Thoracic aorta (tissue), 2 donors: ENCODE measurements at places on chromosomes 3 and 15.

- no peak for DNase-seq
Measured at GRCh38 chr3:124895756-124896155, 8.6 kb upstream of the ITGB5 start.

DNA sequence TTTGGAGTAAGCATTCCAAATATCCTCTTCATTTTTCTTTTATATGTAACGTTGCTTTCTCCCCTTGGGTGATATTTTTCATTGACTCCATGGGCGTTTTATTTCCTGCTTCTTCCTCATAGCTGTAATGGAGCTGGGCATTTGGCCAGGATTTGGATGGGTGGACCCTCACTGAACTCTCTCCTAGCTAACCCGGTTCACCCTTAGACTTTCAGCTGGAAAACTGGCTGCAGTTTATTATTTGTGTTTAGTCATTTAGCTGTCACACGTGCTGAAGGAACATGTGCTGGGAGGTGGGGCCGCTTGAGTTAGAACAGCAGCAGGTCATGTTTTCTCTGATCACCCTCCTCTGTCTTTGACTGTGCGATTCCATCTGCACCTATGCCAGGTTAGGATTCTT lies 407.6 kb downstream of the ZIC1 start:
- DNase-seq = no peak

GRCh38 chr3:117217355-117217754 lies 507.8 kb downstream of the TUSC7 start:
- DNase-seq = no peak

GRCh38 chr3:58135712-58136543 lies 74.8 kb downstream of the DNASE1L3 start:
- no peak for DNase-seq

DNA sequence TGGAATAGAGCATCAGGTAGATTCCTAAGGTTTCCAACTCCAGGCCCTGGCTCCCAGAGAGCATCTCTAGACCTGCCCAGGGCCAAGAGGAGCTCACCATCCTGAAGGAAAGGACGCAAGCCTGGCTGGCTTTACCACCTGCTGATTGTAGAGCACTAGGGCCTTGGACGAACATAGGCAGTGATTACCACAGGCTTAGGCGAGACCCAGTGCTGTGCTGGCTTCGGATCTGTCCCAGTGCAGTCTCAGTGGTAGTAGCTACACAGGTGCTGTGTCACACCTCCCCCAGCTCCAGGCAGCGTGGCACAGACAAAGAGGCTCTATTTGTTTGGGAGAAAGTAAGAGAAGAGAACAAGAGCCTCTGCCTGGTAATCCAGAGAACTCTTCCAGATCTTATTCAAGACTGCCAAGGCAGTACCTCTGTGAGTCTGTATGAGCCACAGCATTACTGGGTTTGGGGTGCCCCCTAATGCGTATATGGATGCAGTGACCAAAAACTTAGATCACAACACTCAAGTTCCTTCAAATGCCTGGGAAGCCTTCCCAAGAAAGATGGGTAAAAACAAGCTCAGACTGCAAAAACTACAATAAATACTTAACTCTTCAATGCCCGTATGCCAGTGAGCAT lies 25.4 kb downstream of the ISG20 start:
- no peak for DNase-seq

- no peak for DNase-seq
Measured at GRCh38 chr15:66649235-66649984, 52.6 kb upstream of the SMAD6 start.

DNA sequence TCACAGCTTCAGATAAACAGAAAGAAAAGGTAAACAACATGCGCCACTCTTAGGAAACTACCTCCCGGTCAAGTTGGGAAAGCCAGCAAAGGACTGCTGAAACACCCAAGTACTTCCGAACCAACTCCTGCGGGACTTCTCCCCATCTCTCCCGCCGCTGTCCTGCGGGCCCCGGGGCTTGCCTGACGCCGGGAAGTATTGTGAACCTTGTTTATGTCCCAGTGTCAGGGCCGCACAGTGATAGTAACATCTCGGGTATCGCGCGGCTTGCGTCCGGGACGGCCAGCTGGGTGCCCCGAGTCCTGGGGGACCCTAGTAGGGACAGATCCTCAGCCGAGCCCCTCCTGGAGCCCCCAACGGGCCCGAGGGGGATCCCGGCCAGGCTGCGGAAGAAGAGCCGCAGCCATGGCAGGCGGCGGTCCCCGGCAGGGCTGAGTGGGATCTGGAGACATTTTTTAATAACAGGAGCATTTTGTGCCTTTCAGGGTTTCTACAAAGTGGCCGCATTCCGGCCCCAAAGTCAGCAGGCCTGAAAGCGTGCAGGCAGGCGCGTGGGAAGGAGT lies 756 bp downstream of the CLPX start:
- DNase-seq = no peak
